ENCODE measurements at places on chromosomes 1 and 21.

DNA sequence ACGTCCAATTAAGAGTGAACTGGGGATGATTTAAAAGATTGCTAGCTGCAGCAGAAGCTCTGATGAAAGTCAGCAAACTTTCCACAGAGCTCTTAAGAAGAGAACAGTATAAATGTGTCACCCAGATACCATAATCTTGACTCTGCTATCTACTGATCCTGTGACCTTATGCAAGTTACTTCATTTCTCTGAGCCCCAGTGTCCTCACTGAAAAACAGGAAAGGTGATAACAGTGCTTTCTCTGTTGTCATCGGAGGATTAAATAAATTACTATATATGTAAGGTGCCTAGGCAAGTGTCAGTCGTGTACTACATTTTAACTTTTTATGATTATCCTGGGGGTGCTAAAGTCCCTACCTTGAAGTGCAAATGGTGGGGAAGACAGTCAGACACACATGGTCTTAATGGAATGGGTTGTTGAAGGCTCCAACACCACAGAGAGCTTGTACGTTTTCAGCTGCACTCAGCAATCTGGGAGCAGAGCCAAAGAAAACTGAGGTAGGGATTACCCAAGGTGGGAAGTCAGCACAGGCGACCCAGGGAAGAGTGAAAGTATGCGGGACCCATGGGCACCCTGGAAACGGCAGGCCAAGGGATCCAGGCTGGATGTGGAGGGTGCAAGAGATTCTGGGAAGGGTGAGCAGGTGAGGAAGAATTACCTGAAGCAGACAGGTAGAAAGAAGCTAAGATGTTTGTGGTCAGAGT lies 82.8 kb downstream of the DTL start:
- DNase-seq, result no peak

DNA sequence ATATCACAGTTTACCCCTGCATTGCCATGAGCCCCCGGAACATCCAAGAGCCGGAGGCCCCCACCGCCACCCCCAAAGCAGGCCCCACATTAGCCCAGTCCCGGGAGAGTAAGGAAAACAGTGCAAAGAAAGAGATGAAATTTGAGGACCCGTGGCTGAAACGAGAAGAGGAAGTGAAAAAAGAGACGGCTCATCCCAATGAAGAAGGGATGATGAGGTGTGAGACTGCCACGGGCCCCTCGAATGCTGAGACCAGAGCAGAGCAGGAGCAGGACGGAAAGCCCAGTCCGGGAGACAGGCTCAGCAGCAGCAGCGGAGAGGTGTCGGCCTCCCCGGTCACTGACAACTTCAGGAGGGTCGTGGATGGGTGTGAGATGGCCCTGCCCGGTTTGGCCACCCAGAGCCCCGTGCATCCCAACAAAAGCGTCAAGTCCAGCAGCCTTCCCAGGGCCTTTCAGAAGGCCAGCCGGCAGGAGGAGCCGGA lies 532.4 kb downstream of the KIF26B start:
- no peak for DNase-seq

DNA sequence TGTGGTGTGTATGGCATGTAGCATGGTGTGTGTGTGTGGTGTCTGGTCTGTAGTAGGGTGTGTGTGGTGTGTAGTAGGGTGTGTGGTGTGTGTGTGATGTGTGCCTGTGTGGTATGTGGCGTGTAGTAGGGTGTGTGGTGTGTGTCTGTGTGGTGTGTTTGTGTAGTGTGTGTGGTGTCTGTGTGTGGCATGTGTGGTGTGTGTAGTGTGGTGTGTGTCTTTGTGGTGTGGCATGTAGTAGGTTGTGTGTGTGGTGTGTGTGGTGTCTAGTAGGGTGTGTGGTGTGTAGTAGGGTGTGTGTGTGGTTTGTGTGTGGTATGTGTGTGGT lies 85.5 kb downstream of the SYT2 start:
- no peak for DNase-seq

GRCh38 chr1:25019337-25020172 lies 89.5 kb upstream of the RUNX3 start:
- peak; percentile 12 for DNase-seq

DNA sequence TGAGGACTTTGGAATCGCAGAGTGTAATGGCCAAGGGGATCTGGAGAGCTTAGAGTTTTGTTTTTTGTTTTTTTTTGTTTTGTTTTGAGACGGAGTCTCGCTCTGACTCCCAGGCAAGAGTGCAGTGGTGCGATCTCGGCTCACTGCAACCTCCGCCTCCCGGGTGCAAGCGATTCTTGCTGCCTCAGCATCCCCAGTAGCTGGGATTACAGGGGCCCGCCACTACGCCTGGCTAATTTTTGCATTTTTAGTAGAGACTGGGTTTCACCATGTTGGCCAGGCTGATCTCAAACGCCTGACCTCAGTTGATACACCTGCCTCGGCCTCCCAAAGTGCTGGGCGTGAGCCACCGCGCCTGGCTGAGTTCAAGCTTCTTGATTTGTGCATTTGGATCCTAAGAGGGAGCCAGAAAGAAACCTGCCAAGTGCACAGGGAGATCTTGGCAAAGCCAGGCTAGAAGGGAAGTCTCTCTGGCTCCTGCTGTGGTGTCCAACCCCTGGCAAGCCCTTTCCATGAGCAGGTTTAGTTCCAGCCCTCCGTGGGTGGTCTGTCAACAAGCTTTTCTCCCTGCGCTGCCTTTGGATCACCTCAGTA lies 852 bp downstream of the FAAH start:
- DNase-seq, result no peak

DNA sequence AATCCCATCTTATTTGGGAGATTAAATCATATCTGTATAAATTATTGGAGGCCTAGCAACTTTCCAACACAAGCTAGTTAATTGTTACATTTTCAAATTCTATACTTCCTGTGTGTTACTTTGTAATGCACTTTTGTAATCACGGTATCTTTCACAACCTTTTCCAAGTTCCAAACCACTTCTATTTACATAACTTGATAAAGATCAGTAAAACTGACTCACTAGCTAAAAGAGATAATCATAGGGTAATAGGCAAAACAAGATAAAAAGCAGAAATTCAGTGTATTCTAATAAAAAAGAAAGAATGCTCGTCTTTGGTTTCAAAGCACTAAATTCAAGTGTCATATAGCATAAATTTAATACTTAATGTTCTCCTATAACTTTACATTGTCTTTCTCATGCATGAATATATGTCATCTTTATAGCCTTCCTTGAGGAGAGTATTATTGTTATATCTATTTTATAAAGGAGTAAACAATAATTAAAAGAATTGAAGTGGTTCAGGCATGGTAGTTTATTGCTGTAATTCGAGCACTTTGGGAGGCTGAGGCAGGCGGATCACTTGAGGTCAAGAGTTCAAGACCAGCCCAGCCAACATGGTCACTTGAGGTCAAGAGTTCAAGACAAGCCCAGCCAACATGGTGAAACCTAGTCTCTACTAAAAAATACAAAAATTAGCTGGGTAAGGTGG lies 66.4 kb downstream of the RGS13 start:
- no peak for DNase-seq
